A172 (cell line): ENCODE measurements at places on chromosomes 6 and 20. TPM values are rescaled to one million over a fixed set of nuclear protein-coding genes. Genes with fewer than 3 reads are reported as not detected.

- no peak for DNase-seq
These were observed 454.9 kb upstream of the JARID2 start for GRCh38 chr6:14790976-14791375.

The KCNK5 gene
- not detected in 2 replicates for total RNA-seq

- DNase-seq: peak; percentile 5
These were observed 523.0 kb upstream of the FLRT3 start for GRCh38 chr20:14860410-14860814.

The HCK gene
- total RNA-seq: not detected in 2 replicates

- DNase-seq: no peak
These were observed 79.4 kb upstream of the NRN1 start for GRCh38 chr6:6085928-6086668.

DNA sequence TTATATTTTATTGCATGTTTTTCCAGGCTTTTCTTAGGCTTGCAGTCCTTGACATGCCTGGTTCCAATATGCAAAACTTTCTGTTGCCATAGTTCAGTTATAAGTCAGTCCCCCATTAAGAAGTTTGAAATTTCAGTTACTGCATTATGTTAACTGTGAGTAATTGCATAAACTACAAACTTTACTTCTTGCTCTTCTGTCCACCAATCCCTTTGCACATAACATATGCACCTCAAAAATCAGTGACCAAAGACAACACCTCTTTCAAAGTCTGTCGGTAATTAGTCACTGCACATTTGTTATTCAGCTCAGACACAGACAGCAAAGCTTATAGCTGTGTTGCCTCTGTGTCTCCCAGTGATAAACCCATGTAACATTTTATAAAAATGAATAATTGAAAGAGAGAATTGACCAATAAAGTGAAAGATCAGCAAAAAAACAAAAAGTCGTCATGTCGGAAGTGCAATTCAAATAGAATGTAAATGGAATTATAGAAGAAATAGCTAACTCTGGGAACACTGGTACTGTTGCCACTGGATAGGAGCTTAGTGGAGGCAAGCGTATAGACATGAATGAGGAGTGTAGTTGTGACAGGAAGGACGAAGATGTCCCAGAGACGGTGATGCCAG lies 50.3 kb upstream of the BTBD3 start:
- DNase-seq: peak; percentile 31

GRCh38 chr6:17940151-17940792 lies 47.2 kb downstream of the KIF13A start:
- no peak for DNase-seq

GRCh38 chr6:45423111-45423823 lies 45.5 kb upstream of the SUPT3H start:
- DNase-seq: no peak

- no peak for DNase-seq
These were observed 10.0 kb upstream of the CD93 start for GRCh38 chr20:23096097-23096496.

DNA sequence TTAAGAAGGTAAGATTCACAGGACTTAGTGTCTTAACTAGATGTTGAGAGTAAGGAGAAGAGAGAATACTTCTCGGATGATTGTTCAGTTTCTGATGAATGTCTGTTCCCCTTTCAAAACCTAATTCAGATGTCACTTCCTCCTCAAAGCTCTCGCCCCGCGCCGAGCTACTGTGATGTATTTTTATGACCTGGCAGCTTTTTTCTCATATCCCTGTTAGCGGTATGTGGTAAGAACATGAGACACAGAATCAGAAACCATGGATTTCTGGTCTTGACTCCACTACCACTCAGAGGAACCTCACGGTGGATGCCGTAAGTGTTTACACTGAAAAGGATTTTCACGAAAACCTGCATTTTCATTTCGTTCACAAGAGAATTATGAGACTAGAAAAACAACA lies 48.4 kb downstream of the CEP43 start:
- no peak for DNase-seq

The C4B gene
- total RNA-seq: 0.62 and 2.5 TPM in 2 replicates

- DNase-seq: no peak
These were observed 48.9 kb downstream of the NOL4L start for GRCh38 chr20:32535953-32536823.

The FAM209B gene
- total RNA-seq: not detected in 2 replicates
